ENCODE measurements at places on chromosomes 2 and 18.

- DNase-seq: peak; percentile 27
These were observed 35.5 kb upstream of the TTR start for GRCh38 chr18:31555971-31556747.

- DNase-seq: no peak
These were observed 114.9 kb upstream of the RAB27B start for GRCh38 chr18:54713386-54713785.

DNA sequence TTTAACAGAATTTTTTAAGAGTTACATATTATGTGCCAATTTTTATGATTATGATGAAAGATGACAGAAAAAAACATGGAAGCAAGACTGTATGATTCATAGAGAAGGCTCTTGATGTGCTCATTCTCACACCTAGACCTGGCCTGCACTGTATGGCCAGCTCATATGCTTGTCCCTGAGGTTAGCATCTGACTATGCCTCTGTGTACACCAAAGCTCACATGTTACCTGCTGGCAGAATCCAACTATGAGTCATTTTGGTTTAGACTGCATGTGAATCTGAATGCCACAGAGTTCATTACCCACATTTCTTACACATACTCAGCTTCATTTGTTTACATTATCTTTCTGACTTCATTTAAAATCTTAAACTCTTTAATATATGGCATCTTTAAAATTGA, 139.0 kb downstream of the DSC3 start:
- DNase-seq: no peak

DNA sequence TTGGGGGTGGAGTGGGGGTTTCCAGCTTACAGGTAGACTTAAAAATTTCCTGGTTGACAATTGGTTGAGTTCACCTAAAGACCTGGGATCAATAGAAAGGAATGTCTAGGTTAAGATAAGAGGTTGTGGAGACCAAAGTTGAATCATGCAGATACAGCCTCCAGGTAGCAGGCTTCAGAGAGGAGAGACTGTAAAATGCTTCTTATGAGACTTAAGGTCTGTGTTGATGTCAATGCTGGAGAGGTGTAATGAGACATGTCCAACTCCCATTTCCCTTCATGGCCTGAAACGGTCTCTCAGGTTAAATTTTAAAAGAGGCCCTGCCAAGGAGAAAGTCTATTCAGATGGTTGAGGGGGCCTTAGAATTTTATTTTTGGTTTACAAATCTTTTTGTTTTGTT, 38.5 kb upstream of the RND3 start:
- DNase-seq: no peak

GRCh38 chr2:85318222-85319074, 9.3 kb downstream of the TGOLN2 start:
- DNase-seq: no peak

DNA sequence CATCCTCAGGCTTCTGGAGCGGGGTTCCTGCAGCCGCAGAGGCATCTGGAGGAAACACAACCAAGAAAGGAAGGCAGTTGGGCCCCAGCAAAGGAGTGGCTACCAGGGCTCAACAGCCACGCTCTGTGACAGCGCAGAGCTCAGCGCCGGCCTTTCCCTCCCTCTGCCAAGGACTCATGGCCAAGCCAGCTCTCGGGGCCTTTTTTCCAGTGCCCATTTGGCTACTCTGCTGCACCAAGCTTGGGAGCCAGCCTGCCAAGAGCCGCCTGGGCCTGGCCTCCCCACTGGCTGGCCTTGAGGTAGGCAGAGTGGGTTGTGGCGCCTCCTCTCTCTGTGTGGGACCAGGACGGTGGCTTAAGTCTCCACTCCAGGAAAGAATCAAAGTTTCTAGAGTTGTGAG, 7.2 kb upstream of the CCDC74A start:
- no peak for DNase-seq

DNA sequence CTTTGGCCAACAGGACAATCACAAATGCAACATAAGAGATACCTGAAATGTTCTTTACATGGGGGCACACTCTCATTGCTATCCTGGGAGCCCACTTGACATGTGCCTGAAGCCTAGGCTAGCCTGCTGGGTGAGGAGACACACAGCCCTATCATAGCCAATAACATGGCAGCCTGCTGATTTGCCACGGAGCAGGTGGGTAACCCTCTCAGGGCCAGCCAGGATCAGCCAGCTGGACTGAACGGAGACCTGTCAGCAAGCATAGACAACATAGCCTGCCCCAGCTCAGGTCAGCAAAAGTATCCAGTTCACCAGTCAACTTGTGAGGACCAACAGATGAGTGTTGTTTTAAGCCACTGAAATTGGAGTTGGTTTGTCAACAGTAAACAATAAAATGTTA, 566.5 kb downstream of the DCDC2C start:
- DNase-seq: no peak

DNA sequence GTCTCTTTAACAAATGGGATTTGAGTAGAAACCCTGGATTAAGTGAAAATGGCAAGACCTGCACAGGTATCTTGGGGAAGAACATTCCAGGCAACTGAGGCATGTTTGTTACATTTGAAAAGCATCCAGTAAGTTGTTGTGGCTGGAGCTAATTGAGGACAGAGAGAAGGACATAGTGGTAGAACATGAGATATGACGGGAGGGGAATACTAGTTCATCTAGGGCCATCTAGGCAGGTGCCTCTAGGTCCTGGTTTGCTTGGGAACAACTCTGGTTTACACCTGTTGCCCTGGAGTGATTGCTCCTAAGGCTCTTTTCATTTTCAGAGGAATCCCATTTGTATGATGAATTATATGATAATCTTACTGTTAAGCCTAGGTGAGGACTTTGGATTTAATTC, 19.7 kb upstream of the CCDC141 start:
- no peak for DNase-seq

DNA sequence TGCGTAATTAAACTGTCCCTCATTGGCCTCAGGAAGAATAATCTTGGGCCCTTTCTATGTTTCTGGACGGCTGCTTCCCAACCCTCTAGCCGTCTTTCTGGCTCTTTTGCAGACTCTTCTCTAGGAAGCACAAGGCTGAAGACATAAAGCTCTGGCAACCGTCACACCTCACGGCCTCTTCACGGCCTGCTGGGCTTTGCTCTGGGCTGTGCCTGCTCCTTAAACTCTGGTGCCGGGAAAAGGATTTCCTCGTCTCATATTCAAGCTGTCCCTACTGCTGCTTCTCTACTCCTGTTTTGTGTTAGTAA, 36.0 kb upstream of the WIPF1 start:
- DNase-seq: no peak

- DNase-seq: no peak
These were observed 15.6 kb downstream of the PDE6D start for GRCh38 chr2:231765496-231765929.

DNA sequence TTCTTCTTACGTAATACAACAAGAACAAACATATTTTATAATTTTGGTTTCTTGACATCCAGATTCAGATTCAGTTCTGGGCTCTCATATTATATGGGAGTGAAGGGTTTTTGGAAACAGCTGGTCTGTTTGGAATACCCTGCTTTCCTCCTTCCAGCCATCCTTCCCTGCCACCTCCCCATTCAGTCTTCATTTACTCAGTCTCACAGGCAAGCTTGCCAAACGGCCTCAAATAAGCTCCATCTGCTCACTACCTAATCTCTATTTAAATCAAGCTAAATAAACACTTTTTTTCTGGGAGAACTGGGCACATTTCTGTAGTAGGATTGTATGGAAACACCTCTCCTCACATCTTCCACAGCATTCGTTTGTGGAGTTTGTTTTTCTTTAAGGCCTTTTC, 147.5 kb downstream of the RND3 start:
- DNase-seq: no peak

DNA sequence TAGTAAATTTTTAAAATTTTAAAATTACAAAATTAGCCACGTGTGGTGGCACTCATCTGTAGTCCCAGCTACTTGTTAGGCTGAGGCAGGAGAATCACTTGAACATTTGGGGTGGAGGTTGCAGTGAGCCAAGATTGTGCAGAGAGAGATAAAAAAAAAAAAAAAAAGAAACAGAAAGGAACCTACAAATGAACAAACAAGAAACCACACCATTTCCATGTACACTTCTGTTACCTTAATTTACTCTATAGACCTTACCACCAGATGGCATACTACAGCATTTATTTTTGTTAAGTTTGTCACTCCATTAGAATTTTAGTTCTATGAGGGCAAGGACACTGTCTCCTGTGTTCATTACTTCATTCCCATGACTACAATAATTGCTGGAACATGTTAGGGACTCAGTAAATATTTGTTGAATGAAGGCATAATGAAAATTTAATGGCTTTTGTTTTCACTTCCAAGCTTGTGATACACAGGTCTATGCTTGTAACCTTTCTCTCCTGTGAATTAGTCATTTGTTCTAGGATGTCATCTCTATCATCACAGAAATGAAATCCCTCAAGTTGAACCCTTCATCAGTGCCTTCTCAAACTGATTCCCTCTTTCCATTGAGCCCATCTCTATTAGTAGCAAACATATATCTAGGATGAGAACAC, 76.0 kb downstream of the ARHGAP15 start:
- no peak for DNase-seq

DNA sequence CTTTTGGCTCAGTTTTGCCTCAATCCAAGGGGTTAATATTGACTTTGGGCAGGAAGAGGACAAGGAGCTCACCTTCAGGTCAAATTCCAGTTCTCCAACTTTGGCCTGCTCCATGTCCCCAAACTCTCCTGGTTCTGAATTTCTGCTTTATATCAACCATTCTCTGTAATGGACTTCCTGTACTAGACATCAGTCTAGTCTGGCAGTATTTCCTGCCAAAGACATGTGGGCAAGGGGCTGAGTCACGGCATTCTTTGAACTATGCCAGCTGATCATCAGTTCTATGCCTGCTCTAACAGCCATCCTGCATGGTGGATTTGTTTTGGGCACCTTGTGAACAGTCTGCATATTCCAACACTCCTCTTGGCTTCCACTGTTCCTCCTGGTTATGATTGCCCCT, 199.4 kb downstream of the ZEB2 start:
- peak; percentile 15 for DNase-seq

GRCh38 chr2:48400553-48401164, 129.3 kb upstream of the STON1 start:
- DNase-seq: no peak

- no peak for DNase-seq
These were observed 47.0 kb upstream of the TMEM178A start for GRCh38 chr2:39618736-39619135.

DNA sequence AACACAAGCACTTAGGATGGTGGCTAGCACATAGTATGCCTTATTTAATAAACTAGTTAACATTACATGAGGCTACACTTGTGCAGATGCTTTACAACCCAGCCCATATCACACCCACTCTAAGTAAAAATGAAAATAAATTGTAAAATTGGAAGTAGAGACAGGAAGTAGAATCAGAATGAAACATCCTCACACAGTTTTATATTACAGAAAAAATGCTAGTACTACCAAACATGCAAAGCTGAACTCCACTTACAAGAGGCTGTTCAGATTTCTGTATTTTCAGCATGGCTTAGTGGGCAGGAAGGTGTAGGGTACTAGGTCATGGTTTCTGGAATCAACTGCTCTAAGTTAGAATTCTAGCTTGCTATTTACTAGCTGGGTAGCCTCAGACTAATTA, 18.2 kb upstream of the CRIM1 start:
- no peak for DNase-seq

DNA sequence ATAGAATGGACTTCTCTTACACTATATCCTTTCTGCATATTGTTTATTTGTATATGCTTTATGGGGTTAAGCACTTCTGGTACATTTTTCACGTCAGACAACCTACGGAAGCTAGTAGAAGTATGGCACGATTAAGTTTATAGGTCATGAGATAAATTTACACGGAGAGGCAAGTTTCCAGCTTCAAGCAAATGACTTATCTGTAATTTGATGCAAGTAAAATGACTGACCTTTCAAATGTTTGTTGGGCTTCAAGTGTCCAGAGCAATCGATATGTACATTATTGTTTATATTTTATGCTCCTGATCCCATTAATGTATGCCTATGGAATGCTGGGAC, 97.5 kb upstream of the EFEMP1 start:
- no peak for DNase-seq

DNA sequence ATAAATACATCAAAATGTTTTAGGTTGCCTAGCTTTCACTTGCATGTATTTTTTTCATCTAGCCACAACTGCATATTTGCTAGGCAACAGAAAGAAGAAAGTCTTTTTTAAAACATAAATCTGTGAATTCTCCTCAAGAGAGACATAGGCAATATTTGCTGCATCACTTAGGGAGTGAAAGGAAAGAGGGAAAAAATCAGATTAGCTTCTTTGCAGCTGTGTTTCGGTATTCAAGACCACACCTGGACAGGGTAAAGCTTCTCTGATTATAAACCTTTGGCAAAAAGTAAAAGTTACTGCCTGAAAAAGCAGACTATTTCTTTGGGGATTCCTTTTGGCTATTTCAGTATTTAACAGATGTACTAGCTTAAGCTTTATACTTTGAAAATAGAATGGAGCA, 280.9 kb upstream of the ZSWIM2 start:
- no peak for DNase-seq

DNA sequence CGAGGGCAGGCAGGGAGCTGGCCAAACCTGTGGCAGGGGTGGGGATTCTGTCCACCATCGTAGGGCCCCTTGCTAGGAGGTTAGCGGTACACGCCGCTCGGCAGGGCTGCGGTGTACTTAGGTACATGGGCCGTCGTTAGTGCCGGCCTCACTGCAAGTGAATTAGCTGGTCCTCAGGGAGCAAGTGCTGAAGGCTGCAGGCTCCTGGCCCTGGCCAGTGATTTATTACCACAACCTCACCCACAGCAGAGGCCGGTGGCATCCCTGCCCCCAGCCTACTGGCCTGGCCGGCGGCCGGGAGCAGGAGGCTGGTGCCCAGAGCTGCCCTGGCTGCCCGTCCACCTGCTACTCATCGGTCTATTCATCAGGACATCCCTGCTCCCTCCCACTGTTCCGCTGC, 19.6 kb upstream of the PTMA start:
- DNase-seq: no peak

- no peak for DNase-seq
These were observed 13.0 kb upstream of the OTOS start for GRCh38 chr2:240153418-240153817.

DNA sequence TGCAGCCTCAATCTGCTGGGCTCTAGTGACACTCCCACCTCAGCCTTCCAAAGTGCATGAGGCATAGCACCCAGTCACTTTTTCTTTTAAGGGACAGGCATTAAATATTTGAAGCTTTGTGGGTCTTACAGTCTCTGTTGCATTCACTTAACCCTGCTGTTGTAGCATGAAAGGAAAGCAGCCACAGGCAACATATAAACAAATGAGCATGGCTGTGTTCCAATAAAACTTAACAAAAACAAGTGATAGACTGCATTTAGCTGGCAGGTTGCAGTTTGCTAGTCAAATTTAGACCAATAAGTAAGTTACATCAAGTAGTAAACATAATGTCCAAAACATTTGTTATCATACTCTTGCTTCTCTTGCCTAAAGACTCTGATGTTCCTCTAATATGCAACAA, 297.3 kb upstream of the MMADHC start:
- DNase-seq: no peak

GRCh38 chr2:74333896-74334586, 9.2 kb downstream of the SLC4A5 start:
- DNase-seq: no peak

- no peak for DNase-seq
These were observed 1053.5 kb upstream of the CELF4 start for GRCh38 chr18:38619129-38619528.

GRCh38 chr18:11962597-11962996, 18.7 kb upstream of the IMPA2 start:
- DNase-seq: no peak
